Kidney epithelial cell (primary cell): ENCODE measurements at places on chromosomes 3 and 15. TPM values are rescaled to one million over a fixed set of nuclear protein-coding genes. Genes with fewer than 3 reads are reported as not detected.
A peak's percentile ranks its signal among the peaks of the same experiment; 100 is the strongest.

- DNase-seq: no peak
Measured at GRCh38 chr3:61268644-61269043, 17.4 kb upstream of the FHIT start.

The FBXO40 gene
- total RNA-seq: under 0.01 TPM in 1 of 2 replicates, not detected in the other

- no peak for DNase-seq
Measured at GRCh38 chr15:22988811-22989210, 8.6 kb upstream of the CYFIP1 start.

GRCh38 chr3:107206141-107206540 lies 171.1 kb upstream of the CCDC54 start:
- no peak for DNase-seq

GRCh38 chr3:7562892-7563291 lies 702.0 kb downstream of the GRM7 start:
- DNase-seq: peak; percentile 2

DNA sequence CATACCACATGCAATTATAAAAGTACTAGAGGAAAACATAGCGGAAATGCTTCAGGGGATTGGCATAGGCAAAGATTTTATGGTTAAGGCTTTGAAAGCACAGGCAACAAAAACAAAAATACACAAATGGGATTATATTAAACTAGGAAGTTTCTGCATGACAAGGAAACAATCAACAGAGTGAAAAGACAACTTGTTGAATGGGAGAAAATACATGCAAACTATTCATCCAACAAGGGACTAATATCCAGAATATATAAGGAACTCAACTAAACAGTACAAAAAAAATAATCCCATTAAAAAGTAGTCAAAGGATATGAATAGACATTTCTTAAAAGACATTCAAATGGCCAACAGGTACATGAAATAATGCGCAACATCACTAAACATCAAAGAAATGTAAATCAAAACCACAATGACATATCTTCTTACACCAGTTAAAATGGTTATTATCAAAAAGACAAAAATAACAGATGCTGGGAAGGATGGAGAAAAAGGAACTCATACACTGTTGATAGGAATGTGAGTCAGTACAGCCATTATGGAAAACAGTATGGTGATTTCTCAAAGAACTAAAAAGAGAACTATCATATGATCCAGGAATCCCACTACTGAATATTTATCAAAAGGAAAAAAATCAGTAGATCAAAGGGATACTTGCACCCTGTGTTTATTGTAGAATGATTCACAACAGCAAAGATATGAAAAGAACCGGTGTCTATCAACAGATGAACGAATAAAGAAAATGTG lies 39.1 kb downstream of the COPS2 start:
- DNase-seq: no peak

DNA sequence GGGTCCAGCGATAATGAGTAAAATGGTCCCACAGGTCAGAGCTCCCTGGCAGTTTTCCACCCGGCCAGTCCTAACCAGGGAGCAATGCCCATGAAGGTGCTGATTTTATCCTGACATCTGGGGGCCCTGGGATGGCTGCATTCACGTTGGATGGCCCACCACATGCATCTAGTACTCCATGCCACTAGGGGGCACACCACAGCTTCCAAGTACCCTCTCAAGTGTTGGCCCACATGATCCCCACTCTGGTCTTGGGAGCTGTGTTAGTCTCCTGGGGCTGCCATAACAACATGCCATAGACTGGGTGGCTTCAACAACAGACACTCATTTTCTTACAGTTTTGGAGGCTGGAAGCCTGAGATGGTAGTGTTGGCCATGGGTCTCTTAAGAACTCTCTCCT lies 225.5 kb downstream of the SLCO3A1 start:
- no peak for DNase-seq

DNA sequence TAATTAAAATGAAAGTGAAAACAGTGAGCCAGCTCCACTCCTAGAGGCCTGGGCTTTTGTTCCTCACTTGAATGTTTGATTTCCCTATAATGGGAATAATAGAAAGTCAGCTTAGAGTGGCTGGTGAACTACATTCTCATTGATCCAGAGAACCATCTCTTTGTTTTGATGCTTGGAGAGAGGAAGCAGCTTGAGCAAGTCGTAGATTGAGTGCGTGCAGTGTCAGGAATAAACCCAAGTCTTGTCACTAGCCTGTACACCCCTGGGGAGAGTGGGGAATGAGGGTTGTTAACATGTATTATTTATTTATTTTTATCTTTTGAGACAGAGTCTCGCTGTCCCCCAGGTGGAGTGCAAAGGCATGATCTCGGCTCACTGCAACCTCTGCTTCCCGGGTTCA lies 885 bp upstream of the LSG1 start:
- no peak for DNase-seq

DNA sequence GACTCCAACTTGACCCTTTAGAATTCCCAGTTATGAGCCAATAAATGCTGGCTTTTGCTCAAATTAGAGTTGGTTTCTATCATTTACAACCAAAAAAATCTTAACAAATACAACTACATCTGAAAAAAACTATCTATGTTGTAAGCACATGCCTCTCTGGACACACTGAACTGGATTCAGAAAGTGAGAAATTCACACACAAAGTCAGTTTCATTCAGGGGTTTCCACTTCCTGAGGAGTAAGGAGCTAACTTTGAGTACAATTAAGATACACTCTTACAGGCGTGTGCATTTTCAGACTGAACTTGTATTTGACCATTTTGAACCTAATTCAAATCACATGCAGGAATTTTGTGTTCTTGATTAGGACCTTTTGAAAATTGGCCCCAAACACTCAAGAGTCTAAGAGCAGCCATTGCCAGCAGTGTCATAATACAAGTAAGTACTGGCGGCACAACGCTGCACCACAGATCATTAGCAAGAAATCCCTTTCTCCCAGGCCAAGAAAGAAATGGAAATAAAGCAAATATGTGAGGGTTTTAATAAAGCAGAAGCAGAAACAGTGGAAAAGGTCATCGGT lies 31.2 kb downstream of the LINS1 start:
- DNase-seq: no peak

DNA sequence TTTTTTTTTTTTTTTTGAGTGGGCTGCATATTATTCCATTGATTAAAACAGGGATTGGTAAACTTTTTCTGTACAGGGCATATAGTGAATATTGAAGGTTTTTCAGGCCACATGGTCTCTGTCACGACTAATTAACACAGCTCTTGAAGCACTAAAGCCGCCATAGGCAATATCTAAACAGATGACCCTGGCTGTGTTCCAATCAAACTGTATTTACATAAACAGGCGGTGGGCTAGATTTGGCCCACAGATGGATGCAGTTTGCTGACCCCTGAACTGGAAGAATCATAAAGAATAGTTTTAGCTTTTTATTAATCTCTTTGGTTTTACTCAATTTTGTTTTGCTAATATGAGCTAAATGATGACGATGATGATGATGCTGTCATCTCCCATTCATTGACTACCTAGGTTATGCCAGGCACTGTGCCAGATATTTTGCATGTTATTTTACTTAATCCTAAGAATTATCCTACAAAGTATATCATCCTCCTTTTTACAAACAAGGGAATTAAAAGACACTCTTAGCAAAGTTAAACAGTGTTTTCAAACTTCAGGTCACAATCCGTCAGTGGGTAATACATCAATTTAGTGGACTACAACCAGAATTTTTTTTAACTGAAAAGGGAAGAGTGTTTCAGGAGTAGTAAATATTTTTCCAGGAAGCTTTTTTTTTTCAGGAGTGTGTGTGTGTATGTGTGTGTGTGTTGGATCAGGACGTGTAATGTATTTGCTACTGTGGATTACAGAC lies 54.3 kb downstream of the LMCD1 start:
- no peak for DNase-seq

DNA sequence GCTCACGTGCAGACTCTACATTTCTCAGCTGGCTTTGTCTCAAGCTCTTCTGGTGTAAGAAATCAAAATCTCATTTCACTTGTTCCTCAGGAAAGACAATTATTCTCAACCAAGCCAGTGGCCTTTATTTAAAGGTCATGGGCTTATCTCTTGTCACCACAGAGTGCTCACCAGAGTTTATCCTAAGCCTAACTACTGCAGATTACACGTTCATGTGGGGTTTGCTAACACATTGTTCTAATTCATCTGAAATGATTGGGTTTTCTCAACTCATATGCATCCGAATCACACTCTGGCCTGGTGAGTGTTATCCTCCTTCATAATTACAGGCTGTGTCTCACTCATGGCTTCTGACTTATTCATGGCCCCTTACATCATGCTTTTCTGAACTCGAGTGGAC lies 83.3 kb upstream of the TSC22D2 start:
- DNase-seq: no peak

- no peak for DNase-seq
Measured at GRCh38 chr3:29454161-29454611, 173.3 kb downstream of the RBMS3 start.

- no peak for DNase-seq
Measured at GRCh38 chr3:141830508-141830907, 45.9 kb upstream of the ATP1B3 start.

GRCh38 chr3:72284471-72284870 lies 499.5 kb upstream of the PROK2 start:
- no peak for DNase-seq

The DAPK2 gene
- total RNA-seq: 0.21 and 1.4 TPM in 2 replicates

The GPR149 gene
- total RNA-seq: not detected in 2 replicates

- DNase-seq: no peak
Measured at GRCh38 chr15:59018833-59019232, 31.4 kb downstream of the RNF111 start.

- DNase-seq: no peak
Measured at GRCh38 chr15:73954188-73955145, 28.2 kb downstream of the LOXL1 start.

GRCh38 chr3:166275024-166275390 lies 437.8 kb upstream of the BCHE start:
- no peak for DNase-seq

The CYP1A2 gene
- total RNA-seq: not detected in 2 replicates
